ENCODE measurements at places on chromosomes 1 and 21.

- DNase-seq = peak; percentile 26
Observed at GRCh38 chr1:34360574-34360973, 183.9 kb downstream of the C1orf94 start.

- DNase-seq = no peak
Observed at GRCh38 chr1:67346982-67347381, 39.3 kb downstream of the IL12RB2 start.

- DNase-seq = no peak
Observed at GRCh38 chr21:42135386-42136052, 64.4 kb downstream of the UMODL1 start.

GRCh38 chr1:199751506-199751905, 276.0 kb upstream of the NR5A2 start:
- no peak for DNase-seq

- no peak for DNase-seq
Observed at GRCh38 chr1:160548960-160549664, 26.1 kb upstream of the SLAMF6 start.

DNA sequence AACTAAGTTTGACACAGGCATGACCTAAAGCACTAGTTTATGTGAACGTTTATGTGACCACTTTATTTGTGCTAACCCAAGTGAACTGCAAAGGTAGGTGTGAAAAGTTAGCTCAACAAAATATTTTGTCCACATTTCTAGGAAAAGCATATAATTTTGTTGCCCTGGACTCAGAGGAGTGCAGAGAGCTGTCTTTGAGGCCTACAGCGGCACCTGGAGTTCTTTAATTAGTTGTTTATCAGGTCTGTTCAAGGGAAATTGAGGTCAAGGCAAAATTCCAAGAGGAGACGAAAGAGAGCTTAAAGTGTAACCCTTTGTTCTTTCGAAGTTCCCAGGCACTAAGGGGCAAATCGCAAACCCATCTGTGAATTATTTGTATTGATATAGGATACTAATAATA, 1.3 kb downstream of the GIPC2 start:
- no peak for DNase-seq

GRCh38 chr1:42971841-42972291, 13.2 kb upstream of the SLC2A1 start:
- no peak for DNase-seq

DNA sequence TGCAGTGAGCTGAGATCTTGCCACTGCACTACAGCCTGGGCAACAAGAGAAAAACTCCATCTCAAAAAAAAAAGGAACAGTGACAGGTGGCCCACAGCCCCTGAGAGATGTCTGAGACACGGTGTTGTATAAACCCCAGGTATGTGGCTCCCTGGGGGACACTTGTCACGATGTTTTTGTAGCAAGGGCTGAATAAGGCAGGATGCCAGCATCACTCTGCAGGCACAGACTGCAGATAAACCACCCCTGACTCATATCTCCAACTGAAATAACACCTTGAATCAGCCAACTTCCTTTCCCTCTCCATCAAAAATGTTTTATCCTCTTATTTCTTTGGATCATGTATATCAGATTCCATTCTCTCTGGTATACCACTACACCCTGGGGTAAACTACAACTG, 52.5 kb downstream of the NMNAT2 start:
- no peak for DNase-seq

- no peak for DNase-seq
Observed at GRCh38 chr21:39881661-39882060, 14.4 kb downstream of the PCP4 start.

- no peak for DNase-seq
Observed at GRCh38 chr21:42637267-42638041, 16.0 kb upstream of the PDE9A start.

DNA sequence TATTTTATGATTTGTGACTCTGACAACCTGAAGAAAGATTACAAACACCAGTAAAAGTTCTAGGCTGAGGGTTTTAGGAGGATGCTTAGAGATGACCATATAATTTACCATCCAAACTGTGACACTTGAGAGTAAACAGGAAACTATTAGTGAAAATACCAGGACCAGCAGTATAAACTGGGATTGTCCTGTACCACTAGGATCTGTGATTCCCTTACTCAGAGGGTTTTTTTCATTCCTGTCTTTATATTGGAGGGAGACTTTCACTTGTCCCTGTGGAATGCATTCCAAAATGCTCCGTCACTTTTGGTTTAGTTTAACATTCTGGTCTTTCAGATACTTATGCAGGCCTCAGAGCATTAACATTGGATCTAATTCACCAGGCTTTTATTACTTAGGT, 482.9 kb downstream of the PTBP2 start:
- DNase-seq = no peak

DNA sequence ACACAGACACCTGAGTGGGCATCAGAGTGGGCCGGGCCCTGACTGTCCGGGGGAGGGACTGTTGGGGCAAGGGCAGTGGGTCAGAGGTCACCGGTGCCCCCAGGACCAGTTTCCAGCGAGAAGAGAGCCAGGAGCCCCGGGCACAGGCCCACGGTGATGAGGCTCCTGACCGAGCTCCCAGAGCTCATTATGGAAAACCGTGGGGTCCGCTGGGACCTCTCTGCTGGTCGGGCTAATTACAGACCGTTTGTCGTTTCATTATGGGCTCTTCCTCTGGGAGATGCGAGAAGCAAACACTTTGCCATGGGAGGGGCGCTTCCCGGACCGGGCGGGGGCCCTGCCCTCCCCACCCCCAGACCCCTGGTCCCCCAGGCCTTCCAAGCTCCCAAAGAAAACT, 12.0 kb upstream of the TTLL10 start:
- DNase-seq = no peak

DNA sequence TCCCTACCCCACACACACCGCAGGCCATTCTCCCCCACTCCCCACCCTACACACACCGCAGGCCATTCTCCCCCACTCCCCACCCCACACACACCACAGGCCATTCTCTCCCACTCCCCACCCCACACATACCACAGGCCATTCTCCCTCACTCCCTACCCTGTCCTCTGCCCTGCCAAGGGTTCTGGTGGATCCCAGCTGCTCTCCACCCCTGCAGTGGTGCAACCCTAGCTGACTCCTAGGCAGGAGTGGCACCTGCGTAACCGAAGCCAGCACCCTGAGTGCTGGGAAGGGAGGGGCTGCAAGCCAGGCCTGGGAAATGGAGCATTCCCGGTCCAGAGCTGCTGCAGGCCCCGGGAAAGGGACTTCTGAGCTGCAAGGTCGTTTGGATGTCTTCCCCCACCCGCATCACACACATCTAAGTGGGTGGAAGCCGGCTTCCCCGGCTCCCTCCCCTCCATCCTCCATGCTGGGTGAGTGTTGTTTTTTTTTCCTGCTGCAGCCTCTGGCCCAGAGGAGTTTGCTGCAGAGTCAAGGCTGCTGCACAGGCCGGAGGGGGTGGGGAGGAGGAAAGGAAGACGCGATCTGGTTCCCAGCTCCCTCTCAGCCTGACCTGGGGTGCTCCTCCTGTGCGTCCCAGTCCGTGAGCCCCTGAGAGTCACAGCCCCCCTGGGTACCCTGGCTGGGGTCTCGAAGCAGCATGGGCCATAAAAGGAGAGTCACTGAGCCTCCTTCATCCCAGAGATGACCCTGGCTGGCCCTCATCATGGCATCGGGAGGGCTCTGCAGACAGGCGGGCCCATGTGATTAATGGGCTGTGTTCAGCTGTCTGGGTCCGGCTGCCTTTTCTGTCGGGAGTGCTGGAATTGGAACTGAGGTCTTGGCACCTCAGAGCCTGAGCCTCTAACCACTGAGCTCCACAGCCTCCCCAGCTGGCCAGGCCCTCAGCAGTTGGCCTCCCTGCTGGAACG, 16.1 kb downstream of the H6PD start:
- DNase-seq = no peak

DNA sequence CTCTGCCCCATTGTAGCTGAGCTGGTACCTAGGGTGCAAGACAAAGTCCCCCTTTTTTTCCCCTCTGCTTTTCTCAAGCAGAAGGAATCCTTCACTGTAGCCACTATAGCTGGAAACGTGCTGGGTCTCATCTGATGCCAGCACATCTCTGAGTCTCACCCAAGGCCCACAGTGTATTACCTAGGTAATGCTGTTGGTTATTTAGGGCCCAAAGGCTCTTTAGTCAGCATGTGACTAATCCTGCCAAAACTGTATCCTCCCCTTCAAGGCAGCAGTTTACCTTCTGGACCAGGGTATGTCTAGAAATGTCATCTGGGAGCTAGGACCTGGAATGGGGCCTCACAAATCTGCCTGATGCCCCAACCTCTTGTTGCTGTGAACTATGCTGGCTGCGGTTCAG, 423.4 kb downstream of the NUF2 start:
- no peak for DNase-seq

- no peak for DNase-seq
Observed at GRCh38 chr21:36545776-36546511, 66.0 kb upstream of the CLDN14 start.

- DNase-seq = no peak
Observed at GRCh38 chr1:224080115-224080774, 33.7 kb upstream of the FBXO28 start.

DNA sequence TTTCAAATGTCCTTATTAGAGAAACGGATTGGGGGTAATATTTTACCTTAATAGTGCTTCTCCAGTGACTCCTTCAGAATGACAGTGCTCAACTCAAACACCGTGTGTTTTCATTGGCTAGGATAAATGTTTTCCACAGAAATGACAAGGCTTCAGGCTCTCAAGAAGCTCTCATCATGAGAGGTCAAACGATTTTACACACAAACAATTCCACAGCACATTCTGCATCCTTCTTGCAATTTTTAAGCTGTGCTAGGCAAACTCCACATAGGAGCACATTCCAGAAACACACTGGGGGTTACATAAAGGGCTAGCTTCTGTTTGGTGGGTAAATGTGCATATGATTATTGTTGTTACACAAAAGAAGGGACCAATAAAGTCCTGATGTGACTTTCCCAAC, 75.5 kb upstream of the IPO9 start:
- DNase-seq = no peak

- DNase-seq = no peak
Observed at GRCh38 chr1:67732750-67733151, 47.8 kb downstream of the GADD45A start.

GRCh38 chr1:6359216-6360116, 34.1 kb downstream of the ACOT7 start:
- peak; percentile 82 for DNase-seq
